ENCODE measurements at places on chromosomes 16 and 17. TPM values are rescaled to one million over a fixed set of nuclear protein-coding genes. Genes with fewer than 3 reads are reported as not detected.
A peak's percentile ranks its signal among the peaks of the same experiment; 100 is the strongest.

DNA sequence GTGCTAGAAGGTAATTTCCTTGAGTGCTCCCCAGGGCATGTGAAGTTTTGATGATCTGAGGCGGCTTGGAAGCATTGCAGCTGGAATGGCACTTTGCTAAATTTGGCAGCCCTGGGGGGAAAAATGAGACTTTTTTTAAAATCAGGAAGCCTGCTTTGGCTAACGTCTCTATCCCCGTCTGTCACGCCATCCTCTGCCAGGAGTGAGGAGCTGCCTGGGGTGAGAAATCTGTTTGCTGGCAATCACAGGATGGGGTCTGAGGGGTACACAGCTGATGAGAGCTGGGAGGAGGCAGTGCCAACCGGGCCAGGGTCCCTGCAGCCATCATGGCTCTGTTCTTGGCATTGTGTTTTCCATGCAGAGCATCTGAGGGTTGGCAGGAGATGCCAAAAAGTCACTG, 2.0 kb downstream of the ABCC12 start:
- no peak overlapping the region for H3K27ac ChIP-seq
- H3K36me3 ChIP-seq = no peaks in the 10 kb centered on the region
- H3K4me1 ChIP-seq = no peaks in the 10 kb centered on the region

- H3K4me3 ChIP-seq = peak overlapping the region; percentile 17
- no peak for DNase-seq
Observed at GRCh38 chr17:17842111-17842876, 5.5 kb upstream of the SREBF1 start.

- peak; percentile 100 for DNase-seq
- H3K36me3 ChIP-seq = peaks cover 33% of the 10 kb centered on the region
- H3K4me1 ChIP-seq = no peaks in the 10 kb centered on the region
- peak overlapping the region; percentile 79 for H3K4me3 ChIP-seq
Observed at GRCh38 chr16:30947859-30948666, 805 bp upstream of the ORAI3 start.

SLC52A1 gene
- total RNA-seq = 0.17 TPM

- no peaks in the 10 kb centered on the region for H3K27me3 ChIP-seq
- DNase-seq = no peak
- H3K4me1 ChIP-seq = no peaks in the 10 kb centered on the region
- H3K4me3 ChIP-seq = no peak overlapping the region
- no peak overlapping the region for H3K27ac ChIP-seq
Observed at GRCh38 chr17:68344701-68345136, 53.4 kb downstream of the ARSG start.

- no peak overlapping the region for H3K4me3 ChIP-seq
- H3K36me3 ChIP-seq = 0 out of 2 replicates have a peak, but pooled peaks cover 6% of the 10 kb centered on the region
- H3K4me1 ChIP-seq = no peaks in the 10 kb centered on the region
Observed at GRCh38 chr16:17154981-17155380, 315.8 kb downstream of the XYLT1 start.
